Activated CD4-positive, alpha-beta T cell treated with anti-CD3 and anti-CD28 coated beads, Interleukin-2, amount 50 U/mL, for 4 hours (primary cell): ENCODE measurements at places on chromosomes 12 and 14.

DNA sequence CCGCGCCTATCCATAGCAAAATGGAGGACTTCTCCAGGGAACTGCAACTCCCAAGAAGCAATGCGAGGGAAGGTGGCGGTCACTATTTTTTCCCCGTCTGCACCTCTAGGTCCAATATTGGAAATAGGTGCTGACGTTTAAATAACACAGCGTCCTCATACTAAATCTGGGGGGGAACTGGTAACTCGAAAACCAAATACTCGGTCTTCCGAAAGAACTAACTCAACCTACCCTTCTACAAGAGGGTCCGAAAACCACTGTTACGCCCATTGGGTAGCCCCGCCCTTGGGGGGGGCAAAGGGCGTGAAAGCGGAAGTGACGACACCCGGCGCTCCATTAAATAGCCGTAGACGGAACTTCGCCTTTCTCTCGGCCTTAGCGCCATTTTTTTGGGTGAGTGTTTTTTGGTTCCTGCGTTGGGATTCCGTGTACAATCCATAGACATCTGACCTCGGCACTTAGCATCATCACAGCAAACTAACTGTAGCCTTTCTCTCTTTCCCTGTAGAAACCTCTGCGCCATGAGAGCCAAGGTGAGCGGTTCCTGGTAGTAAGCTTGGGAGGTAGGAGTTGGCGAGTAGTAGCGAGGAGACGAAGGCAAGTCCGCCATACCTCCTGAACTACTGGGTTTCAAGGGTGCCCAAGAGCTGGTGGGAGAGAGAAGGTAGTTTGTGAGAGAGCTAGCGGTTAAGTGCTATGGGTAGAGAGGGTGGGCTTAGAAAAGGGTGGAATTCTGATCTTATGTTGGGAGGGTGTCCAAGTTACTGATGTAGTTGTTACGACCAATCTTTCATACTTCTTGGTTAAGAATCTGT lies at the start of gene RPL41:
Gene RPL41 (plus strand): TSS at position 367 of the 815 bp plus-strand sequence.
- peak; percentile 92 for DNase-seq

- DNase-seq, result no peak
These were observed 2.9 kb downstream of the MYL2 start for GRCh38 chr12:110917467-110917866.

- DNase-seq, result no peak
These were observed 67.0 kb upstream of the ARHGAP5 start for GRCh38 chr14:32009976-32010581.

DNA sequence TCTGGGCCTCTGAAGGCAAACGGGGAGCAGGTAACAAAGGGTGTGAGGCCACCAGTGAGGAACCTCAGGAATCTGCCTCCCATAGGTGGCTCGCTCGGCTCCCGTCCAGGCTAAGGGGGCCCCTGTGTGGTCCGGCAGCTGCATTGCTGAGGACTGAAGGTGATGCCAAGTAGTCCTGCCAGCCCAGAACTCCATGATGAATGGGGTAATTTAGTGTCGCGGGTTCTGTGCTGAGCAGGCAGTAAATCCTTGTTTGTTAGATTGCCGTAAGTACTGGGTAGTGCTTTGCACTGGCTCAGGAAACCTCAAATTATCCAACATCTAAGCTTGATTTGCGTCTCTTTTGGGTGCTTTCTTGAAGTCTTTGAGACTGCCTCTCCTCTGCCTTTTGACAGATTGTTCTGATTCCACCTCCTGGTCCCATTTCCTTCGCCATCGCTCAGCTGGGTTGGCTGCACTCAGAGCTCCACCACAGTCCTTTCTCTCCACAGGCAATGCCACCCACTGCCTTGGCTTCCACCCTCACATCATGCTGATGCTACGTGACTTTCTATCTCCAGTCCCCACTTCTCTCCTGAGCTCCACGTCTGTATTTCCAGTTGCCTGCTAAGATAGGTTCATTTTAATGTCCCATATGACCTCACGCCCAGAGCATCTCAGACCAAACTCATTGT lies 392.0 kb downstream of the FUT8 start:
- DNase-seq, result no peak

- DNase-seq, result no peak
These were observed 145.8 kb upstream of the SOX5 start for GRCh38 chr12:24095245-24095644.

GRCh38 chr12:86407620-86408208 lies 151.5 kb upstream of the MGAT4C start:
- DNase-seq, result no peak

- DNase-seq, result no peak
These were observed 448.3 kb downstream of the PCNX1 start for GRCh38 chr14:71355324-71356201.

DNA sequence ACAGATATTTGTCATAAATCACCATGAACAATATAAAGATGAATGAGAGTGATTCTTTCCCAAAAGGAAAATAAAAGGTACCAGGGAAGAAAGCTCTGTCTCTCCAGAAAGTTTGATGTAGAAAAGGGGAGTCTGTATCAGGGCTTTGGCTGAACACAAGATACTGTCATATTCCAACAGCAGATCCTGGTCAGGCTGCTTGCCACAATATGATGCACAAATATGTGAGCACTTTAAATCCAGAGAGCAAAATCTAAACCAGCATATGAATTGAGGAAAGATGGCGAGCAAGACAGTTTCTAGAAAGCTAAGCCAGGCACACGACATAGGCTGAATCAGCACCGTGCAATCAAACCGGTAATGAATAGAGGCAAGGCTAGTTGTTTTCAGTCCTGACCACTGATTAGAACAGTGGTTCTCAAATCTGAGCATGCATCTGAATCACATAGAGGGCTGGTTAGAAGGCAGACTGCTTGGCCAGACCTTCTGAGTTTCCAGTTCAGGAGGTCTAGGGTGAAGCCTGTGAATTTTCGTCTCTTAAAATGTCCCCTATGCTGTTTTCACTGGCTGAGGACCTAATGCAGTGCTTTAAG lies 60.7 kb downstream of the PLCZ1 start:
- DNase-seq, result no peak

DNA sequence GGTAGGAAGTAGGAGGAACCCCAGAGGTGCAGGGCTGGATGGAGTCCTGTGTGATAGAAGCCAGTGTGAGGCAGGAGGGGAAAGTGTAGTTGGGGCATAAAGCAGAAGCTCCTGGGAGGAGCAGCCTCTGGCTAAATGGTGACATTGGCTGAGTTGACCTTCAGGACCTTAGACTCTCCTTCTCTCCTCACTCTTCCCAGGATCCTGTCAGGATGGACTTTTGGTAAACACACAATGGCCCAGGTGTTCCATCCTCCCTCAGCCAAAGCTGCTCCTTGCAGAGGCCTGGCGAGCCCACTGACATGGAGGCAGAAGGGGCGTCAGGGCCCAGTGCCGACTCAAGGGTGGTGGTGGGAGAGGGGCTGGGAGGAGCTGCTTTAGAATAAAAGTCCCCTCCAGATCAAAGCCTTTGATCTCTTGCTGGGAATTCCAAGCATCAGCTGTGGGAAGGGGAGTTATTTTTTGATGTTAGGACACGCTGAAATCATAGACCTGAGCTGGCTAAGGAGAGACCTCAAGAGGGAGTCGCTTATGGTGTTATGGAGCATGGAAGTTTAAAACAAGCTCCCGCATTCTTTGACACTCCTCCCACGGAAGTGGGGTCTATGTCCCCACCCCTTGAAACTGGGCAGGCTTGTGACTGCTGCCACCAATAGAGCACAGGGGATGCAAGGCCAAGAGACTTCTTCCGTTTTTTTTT lies 44.1 kb downstream of the SMIM41 start:
- no peak for DNase-seq

GRCh38 chr14:24613241-24613640 lies 3.8 kb upstream of the GZMH start:
- DNase-seq, result no peak

DNA sequence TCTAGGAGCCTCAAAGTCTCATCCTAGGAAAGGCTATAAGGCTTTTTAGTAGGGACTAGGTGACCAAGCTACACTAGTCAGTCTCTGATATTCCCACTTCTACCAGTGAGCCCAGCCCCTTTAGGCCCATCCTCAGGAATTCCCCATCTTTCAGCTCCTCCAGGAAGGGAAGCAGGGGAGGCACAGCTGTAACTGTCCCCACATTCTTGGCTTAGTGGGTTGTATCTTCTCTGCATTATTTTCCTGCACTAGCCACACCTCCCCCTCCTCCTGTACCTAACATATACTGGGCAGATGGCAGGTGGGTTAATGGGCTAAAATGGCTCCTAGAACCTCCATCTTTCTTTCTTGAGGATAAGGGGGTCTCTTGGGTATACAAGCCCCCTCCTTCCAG lies 424 bp upstream of the CYP27B1 start:
- no peak for DNase-seq

GRCh38 chr12:61993734-61994345 lies 266.4 kb upstream of the USP15 start:
- DNase-seq, result no peak

- no peak for DNase-seq
These were observed 113.3 kb downstream of the ADGRD1 start for GRCh38 chr12:131066886-131067490.

GRCh38 chr14:47722929-47723693 lies 47.7 kb upstream of the MDGA2 start:
- no peak for DNase-seq

GRCh38 chr12:50162230-50162629 lies 4.9 kb downstream of the CERS5 start:
- DNase-seq, result no peak

- no peak for DNase-seq
These were observed 13.8 kb upstream of the DHRS4 start for GRCh38 chr14:23939607-23940326.

DNA sequence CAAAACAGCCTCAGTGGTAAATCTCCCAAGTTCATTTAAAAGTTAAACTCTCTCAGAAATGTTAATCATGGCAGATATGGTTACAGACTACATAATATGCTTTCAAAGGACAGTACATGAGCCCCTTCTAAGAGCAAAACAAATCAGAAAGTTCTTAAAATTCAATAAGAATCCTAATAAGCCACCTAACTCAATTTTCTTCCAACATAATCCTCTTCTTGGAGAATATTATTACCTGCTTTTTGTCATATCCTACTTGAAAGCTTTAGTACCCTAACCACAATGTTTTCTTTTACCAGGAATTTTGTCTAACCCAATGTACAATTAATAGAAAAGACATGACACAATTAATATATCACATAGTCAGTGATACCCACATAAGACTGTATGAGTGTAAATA lies 236.5 kb upstream of the ATP2B1 start:
- DNase-seq, result no peak

DNA sequence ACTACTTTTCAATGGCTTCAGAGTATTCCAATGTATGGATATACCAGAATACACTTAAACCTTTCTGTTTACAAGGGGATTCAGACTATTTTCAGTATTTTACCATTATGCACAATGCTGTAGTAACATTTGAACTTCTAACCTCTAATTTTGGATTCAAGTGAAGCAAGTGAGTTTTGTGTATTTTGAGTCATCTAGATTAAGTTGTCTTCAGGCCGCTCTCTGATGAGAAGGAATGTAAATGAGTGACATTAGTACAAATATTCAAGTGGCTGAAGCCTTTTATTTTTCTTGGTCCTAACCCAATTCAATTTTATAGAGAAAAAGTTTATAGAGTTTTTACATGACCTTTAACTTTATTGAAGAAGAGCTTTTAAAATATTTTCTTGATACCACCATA lies 125.6 kb downstream of the PDE3A start:
- DNase-seq, result no peak

- no peak for DNase-seq
These were observed 85.0 kb downstream of the SYNE3 start for GRCh38 chr14:95431199-95432143.

DNA sequence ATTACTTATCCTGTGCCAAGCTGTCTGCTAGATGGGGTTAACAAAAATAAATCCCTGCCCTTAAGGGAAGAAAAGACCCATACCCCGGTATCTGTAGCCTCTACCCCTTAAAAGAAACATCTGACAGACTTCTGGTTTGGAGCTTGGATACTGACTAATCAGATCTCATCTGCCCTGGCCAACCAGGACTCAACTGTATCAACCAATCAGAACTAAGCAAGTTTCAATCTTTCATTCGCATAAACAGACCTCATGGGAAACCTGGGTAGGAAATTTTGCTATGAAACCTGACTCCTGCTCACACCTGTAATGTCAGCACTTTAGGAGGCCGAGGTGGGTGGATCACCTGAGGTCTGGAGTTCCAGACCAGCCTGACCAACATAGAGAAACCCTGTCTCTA lies 26.4 kb upstream of the PRMT8 start:
- no peak for DNase-seq

- DNase-seq, result no peak
These were observed 102.8 kb upstream of the FGD4 start for GRCh38 chr12:32296567-32296966.

- DNase-seq, result no peak
These were observed 27.2 kb upstream of the PTPRB start for GRCh38 chr12:70664465-70664881.

GRCh38 chr12:89345830-89346740 lies 6.2 kb downstream of the DUSP6 start:
- no peak for DNase-seq

DNA sequence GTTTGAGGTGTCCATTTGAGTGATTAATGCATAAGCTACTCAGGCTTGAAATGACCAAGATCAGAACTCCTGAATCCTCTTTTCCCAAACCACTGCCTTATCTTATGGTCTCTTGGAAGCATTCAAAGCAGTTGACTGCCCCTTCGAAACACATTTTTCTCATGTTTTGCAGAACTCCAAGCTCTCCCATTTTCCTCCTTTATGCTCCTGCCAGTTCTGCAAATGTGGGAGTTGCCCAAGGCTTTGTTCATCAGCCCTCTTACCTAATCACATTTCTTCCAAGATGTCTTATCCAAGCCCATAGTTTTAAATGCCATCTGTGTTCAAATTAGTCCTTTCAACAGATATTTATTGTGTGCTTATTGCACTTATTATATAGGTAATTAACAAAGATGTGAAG lies 1.8 kb upstream of the DNAAF2 start:
- DNase-seq, result no peak

GRCh38 chr12:124125203-124125871 lies 152.3 kb downstream of the ZNF664 start:
- DNase-seq, result no peak

- no peak for DNase-seq
These were observed 52.1 kb downstream of the TBC1D30 start for GRCh38 chr12:64876388-64877071.

GRCh38 chr12:72872238-72872887 lies 600.2 kb downstream of the TRHDE start:
- no peak for DNase-seq

GRCh38 chr12:26402648-26403047 lies 207.3 kb downstream of the SSPN start:
- DNase-seq, result no peak

GRCh38 chr12:92551210-92551609 lies 151.6 kb upstream of the PLEKHG7 start:
- no peak for DNase-seq

DNA sequence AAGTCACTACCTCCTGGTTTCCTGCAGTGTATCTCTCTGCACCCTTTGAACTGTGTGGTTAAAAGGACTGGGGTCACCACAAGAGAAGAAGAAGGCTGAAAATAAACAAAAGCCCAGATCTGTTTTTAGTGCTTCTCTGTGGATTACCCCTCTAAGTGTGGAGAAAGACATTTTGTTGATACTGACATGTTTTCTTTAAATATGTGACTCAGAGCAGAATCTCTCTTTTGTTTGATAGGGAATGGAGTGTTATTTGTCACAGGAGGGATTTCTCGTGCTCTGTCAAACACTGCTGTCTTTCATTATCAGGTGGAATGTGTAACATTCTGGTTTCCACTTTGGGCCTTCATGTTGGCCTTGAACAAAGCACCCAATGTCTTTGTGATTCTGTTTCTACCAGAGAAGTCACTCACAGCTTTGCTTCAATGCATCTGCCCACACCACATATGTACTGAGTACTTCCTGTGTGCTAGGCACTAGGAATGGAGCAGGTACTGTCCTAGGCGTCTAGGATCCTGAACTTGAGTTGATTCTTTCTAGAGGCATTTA lies 82.1 kb downstream of the PLXNC1 start:
- DNase-seq, result no peak
